ENCODE measurements at places on chromosomes 11 and 22.

DNA sequence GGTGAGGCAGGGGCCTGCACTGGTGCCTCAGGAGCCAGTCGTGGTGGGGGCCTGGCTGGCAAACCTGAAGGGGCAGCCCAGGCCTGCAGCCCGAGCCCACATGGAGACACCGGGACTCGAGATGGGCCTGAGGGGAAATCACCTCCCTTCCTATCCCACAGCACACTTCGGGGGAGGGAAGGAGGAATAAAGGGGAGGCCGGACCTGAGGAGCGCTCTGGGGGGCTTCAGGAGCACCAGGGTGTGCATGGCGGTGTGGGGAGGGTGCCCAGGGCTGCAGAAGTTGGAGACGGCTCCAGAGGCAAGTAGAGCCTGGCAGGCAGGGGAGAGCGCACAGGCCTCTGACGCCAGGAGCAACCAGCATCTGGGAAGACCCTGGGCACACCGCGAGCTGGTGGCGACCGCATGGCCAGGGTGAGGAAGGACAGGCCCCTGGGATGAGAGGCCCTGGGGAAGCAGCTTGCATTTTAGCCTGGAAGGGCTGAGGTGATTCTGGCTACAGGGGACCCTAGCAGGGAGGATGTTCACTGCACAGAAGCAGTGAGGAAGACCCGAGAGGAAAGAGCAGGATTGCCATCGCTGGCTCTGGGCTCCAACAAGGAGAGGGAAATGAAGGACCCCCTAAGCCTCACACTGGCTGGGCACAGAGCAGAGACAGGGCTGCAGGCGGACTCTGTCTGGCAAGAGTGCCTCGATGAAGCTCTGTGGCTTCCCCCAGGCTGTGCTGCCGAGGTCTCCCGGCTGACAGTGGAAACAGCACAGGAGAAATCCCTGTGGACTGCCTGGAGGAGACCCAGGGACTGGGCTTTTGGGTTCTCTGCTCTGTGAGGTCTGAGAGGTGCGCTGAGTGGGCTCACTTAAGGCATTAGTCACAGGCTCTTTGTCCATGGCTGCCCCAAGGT, 457.7 kb downstream of the BRD1 start:
- no peak for DNase-seq

- DNase-seq = no peak
Measured at GRCh38 chr22:37244922-37245722, 1.1 kb upstream of the RAC2 start.

DNA sequence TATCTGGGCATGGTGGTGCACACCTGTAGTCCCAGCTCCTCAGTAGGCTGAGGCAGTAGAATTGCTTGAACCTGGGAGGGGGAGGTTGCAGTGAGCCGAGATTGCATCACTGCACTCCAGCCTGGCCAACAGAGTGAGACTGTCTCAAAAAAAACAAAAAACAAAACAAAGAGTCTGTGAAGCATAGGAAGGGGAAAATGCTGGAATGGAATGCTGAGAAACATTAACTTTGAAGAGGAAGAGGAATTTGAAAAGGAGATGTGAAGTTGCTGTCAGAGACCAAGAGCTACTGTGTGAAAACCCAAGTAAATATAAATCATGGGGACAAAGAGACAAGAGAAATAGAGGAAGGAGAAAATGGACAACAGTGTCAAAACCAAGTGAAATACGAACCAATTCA, 455.1 kb upstream of the ARHGAP42 start:
- DNase-seq = no peak

DNA sequence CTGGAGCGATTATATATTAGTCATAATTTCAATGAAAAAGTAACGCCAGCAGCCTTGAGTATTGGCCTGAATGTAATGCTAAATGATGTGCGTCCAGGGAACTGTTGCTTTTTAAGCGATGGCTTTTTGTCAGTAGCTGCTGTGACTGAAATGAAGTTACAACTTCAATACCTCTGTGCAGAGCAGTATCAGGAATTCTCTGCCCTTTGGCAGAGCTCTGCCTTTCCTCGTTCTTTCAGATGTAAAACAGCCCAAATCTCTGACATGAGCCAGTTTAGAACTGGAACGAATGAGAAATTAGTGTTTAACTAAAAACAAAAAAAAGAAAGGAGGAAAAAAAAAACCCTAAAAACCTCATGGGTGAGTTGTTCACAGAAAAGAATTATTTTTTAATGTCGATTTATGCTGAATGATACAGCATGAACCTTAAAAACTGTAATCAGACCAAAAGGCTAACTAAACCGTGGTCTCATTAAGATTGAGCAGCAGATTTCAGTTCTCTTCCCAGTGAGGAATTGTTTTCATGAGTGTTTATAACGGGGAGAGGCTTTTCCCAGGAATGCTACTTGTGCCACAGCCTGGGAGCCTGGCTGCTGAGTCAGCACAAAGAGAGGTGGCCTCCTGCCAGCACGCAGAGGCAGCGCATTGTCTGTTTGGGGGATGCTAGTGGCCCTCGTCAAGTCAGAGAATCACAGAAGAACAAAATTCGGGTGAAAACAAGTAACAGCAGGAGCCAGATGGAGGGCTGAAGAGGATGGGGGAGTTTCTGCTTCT, 146.2 kb upstream of the RASSF10 start:
- no peak for DNase-seq

DNA sequence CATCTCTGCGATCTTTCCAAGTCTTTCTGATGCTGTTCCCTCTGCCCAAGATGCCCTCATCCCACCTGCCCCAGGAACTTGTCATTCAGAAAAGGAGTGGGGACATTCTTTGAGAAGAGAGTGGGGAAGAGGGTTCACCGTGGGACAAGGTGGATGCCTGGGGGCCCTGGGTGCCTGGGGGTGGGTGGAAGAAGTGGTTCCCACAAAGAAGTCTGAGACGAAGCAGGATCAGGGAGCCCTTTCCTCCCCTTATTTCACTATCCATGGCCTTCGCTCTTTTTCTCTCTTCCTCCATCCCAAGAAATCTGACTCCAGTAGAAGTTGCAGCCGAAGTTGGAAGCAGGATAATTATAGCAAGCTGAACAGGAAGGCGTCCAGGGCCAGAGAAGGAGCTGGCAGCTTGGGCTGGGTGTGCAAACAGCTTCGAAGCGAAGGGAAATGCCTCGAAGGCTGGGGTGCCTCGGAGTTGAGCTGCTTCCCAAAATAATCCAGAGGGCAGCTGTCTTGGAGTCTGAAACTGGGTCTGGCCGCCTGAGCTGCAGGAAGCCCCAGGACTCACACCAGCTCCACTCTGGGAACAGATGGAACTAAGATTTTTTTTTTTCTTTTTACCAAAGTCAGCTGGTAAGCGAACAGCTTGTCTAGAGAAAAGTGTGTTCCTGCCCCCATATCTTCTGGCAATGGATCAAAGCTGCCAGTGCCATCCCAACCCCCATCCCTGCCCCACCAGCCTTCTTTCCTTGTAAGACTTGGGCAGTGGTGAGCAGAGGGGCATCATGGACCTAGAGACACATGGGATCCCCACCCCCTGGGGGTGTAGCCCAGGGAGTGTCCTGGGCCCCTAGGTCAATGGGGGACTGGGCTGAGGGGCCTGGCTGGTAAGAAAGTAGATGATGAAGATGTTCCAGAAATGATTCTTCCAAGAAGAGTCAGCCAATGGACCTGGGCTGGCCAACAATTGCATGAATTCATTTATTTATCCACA, 31.5 kb downstream of the PARVG start:
- no peak for DNase-seq

DNA sequence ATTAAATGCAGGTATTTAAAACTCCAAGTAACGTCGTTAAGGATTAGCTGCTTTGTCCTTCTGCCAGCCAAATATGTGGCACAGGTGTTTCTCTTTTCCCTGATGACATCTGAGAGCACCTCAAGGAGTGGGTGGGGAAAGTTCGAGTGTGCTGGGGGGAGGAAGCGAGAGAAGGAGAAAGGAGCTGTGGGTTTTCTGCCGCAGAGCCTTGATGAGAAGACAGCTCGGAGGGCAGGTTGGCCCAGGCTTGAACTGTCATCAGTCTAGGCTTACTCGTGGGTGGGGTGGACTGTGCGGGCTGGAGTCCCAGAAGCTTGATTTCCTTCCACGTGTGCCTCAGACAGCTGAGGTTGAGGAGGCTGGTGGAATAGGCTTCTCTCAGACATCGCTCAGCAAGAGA, 15.2 kb upstream of the SORL1-AS1 start:
- DNase-seq = peak; percentile 79

DNA sequence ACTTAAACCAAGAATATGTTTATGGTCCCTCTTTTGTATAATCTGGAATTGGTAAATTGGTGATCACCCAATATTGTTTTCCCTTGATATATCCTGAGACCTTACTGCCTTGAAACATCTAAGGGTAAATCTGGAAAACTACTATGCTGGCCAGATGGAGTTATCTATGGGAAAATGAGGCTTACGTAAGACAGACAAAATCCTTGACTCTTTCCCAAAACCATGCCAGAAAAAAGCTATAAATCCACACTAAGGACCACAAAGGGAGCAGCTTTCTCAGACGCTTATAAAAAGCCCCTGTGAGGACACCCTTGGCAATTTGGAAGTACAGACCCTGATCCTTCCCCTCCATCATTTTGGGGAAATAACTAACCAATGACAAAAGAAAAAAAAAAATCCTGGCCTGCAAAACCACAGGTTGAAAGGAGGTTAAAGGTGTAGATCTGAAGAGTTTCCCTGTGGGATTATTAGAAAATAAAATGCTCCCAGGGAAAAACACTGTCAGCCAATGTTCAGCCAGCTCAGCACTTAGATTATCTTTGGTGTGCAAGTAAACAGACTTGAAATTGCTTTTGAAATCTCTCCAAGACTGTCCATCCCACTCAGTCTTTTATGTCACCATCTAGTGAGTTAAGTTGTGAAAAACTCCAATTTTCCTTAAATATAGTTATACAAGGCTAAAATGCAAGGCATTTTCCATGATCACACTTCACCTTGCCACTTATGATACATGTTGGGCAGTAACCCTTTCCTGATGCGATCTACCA, 6.6 kb upstream of the AMBRA1 start:
- DNase-seq = no peak

GRCh38 chr11:11899401-11899800, 57.6 kb downstream of the USP47 start:
- no peak for DNase-seq

DNA sequence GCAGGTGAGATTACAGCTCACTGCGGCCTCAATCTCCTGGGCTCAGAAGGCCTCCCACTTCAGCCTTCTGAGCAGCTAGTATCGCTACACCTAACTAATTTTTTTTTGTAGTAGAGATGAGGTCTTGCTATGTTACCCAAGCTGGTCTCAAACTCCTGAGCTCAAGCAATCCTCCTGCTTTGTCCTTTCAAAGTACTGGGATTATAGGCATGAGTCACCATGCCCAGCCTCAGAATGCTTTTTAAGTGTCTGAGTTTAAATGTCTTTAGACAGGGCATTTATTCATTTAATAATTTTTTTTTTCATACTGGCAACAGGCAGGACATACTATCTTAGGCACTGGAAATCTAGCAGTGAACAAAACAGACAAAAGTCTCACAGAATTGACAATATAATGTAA, 27.7 kb downstream of the LRP4 start:
- no peak for DNase-seq

DNA sequence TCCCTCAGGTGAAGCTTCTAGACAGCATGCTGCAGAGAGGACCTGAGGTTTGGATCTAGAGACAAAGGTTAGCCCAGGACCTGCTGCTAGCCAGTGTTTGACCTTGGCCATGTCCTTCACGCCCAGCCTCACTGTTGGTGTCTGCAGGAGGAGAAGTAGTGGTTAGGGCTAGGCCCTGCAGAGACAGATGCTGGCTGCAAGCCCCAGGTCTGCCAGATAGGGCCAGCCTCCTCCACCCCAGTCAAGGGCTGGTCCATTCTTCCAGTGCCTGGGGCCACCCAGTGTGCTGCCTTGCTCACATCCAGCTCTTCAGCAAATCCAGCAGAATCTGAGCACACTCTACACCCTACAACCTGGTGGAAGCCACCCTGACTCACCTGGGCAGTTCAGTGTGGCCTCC, 21.5 kb upstream of the MIEF1 start:
- DNase-seq = no peak

DNA sequence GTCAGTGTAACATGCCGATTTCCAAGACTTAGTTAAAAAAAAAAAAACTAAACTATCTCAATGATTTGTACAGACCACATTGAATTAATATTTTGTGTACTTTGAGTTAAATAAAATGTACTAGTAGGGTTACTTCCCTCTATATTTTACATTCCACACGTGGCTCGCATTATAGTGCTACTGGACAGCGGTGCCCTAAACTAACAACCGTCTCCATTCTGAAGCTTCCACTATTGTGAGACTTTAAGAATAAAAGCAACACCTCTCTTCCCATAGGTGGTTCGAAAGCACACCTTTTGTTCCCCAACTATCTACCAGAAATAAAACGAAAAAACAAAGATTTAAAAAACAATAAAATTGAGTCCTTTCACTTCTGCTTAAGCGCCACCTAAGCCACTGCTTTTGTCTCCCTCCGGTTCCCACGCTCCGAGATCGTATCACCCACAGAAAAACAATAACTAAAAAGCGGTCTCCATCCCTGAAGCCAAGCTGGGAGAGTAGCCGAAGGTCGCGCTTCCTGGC, 380 bp upstream of the TTC17 start:
- DNase-seq = no peak

DNA sequence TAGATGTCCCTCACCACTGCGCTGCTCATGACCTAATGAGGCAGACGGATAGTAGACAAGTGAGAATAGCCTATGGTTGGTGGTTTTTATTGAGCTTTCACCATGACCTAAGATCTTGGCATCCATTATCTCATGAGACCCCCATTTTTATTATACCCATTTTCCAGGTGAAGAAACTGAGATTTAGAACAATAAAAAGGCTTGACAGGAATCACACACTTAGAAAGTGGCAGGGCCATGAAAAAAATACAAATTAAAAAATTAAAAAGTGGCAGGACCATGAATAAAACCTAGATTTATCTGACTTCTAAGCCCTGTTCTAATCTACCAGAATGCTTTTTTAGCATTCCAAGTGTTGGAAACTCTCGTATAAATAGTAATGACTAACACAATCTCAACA, 1.1 kb downstream of the LRRC55 start:
- no peak for DNase-seq

DNA sequence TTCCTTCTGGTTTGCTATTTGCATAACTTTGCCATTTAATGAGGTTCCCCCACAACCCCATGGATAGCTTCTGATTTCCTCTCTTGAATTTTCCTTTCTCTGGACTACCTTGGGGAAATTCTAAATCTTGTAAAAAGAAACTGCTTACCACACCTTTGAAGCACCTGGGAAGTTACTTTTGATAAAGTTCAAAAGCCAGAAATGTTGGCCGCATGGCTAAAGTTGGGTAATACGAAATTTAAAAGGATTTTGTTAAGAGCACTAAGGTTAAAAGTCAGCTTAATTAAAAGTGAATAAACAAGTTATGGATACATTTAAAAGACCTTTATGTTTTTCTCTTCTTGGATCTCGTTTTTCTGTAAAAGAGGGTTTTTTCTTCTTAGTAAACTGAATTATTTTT, 5.5 kb downstream of the CASP4 start:
- no peak for DNase-seq

DNA sequence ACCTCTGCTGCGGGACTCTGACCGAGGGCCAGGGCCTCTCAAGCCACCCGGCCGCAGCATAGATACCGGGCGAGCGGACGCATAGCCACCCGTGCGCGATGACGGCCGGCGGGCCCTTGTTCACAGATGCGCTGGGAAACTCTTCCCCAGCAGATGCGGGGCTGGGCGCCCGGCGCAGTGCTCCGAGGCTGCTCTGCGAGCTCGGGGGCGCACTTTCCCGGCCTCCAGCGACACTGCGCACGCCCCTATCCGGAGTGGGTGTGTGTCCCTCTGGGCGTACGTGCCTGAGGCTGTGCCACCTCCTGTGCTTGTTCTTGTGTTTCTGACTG, 104.7 kb upstream of the E2F8 start:
- no peak for DNase-seq
